Stimulated activated CD4-positive, alpha-beta T cell treated with anti-CD3 and anti-CD28 coated beads, Interleukin-12 subunit alpha, Interleukin-12 subunit beta, amount 100 ng/mL, for 48 hours (primary cell): ENCODE measurements at places on chromosomes 7 and 10.

- no peak for DNase-seq
Observed at GRCh38 chr10:104045151-104046089, 40.3 kb downstream of the COL17A1 start.

DNA sequence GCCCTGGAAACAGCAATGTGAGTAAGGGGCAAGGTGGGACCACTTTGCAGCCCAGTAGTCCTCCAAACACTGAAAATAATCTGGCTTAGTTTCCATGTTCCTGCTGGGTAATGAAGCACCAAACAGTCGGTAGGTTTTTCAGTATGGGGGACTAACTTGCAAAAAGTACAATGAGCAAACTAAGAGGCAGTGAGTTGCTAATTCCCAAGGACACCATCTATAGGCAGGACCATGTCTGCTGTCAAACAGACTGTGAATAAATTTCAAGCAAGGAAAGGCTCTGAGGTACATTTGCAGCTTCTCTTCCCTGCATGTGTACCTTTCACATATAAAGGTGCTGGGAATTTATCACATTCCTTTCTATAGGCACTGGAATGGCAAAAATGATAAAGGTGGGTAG, 327.7 kb downstream of the GPR158 start:
- no peak for DNase-seq

DNA sequence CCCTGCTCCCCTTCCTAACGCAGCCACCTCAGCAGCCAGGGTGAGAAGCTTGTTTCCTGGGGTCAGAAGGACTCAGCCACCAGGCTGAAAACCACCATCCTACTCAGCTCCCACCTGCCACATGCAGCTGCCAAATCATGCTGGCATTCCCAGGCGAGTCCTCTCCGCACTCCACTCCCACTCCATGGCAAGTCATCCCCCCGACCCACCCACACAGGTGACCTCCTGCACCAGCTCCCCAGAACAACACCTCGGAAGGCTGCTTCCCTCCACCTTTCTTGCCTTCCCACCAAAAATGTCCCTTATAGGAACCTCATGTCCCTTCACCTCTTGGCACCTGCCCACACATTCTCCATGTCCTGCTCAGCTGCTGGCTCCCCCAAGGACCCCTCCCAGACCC, 4.6 kb downstream of the PDAP1 start:
- no peak for DNase-seq

- DNase-seq, result no peak
Observed at GRCh38 chr7:150481186-150481920, 30.9 kb downstream of the GIMAP8 start.

GRCh38 chr7:24866004-24866615, 108.8 kb upstream of the GSDME start:
- peak; percentile 26 for DNase-seq

DNA sequence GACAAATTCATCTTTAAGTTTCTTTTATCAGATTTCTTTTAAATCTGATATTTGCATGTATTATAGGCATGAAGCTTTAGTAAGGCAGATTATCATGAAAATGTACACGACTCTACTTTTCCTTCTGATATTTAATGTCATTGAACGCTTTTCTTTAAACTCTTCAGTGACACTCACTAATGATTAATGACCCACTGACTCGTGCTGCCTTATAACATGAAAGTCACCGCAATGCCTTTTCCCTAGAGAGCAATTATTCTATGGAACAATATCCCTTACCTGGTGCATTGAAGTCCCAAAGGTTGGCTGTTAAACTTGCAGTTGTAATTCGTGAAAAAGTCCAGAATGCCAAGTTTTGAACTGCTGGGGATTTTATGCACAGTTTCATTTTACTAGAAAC, 33.4 kb upstream of the HGF start:
- DNase-seq, result no peak

DNA sequence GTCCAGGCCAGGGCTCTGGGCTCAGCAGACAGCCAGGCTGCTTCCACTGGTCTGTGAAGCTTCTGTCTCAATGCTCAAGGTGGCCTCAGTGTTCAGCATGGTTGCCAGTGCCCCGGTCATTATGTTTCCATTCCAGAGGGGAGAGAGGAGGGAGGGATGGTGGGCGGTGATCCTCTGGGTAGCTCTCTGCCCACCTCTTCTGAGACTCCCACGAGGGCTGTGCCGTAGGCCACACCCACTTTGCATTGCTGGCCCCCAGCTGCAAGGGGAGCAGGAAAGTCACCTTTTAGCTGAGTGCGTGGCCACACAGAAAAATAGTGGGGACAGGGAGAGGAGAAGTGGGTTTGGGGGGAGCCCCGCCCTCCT, 42.5 kb downstream of the FOXK1 start:
- DNase-seq, result no peak

DNA sequence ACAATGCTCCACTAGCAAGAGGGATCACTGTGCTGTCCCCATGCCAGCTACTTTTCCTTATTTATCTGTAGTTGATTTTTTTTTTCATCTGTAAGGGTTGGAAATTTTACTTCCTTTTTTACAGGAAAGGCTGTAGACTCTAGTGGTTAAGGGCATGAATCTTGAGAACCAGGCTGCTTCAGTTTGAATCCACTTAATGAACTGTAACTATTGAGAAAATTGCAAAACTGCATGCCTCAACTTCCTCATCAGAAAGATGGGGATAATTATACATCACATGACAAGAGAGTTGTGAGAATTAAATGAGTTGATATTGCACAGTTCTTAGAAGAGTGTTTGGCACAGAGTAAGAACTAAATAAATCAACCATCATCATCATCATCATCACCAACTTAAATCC, 106.4 kb upstream of the GSDME start:
- no peak for DNase-seq

GRCh38 chr10:15813415-15813814, 46.9 kb downstream of the MINDY3 start:
- DNase-seq, result no peak

- DNase-seq, result no peak
Observed at GRCh38 chr7:114081606-114082425, 163.0 kb upstream of the PPP1R3A start.

DNA sequence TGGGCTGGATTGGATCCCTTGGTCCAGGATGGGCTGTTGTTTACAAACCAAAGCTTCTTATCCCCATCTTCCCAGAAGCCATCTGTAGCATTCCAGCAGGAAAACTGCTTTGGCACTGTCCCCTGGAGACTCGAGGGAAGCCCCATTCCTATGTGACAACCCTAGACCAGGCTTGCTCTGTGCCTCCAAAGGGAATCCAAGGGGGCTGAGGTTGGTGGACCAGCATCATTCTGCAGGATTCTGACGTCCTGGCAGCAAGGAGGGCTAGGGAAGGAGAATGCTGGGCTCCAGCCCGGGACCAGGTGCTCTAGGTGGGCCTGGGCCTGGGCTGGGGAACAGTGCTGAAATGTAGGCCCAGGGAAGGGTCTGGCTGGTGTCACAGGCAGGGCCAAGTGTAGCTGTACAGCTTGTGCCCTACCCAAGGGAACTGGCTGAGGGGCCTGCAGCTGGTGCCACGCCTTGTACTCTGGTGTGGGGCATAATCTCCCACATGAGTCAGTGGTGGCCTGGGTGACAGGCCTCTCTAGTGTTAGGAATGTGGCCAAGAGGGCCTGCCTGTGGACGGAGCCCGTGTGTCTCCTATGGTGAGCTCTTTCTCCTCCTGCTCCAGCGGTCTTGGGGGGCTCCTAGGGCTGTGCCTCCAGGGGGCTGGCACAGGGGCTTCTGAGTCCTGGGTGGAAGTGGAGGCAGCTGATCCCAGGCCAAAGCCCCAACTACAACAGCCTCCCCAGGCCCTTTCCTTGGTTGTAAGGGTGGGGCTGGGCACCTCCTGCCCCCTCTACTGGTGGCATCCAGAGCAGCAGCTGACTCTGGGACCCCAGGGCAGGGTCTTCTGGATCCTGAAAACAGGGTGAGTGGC, 25.2 kb downstream of the TRIM8 start:
- DNase-seq, result no peak

DNA sequence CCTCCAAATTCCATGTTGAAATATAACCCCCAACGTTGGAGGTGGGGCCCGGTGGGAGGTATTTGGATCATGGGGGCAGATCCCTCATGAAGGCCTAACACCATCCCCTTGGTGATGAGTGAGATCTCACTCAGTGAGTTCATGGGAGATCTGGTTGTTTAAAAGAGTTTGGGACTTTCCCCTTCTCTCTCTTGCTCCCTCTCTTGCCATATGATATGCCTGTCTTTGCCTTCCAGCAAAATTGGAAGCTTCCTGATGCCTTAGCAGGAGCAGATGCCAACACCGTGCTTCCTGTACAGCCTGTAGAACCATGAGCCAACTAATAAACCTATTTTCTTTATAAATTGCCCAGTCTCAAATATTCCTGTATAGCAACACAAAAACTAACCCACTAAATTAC, 55.7 kb upstream of the CDK1 start:
- DNase-seq, result no peak
